ENCODE measurements at places on chromosomes 3 and 15.

DNA sequence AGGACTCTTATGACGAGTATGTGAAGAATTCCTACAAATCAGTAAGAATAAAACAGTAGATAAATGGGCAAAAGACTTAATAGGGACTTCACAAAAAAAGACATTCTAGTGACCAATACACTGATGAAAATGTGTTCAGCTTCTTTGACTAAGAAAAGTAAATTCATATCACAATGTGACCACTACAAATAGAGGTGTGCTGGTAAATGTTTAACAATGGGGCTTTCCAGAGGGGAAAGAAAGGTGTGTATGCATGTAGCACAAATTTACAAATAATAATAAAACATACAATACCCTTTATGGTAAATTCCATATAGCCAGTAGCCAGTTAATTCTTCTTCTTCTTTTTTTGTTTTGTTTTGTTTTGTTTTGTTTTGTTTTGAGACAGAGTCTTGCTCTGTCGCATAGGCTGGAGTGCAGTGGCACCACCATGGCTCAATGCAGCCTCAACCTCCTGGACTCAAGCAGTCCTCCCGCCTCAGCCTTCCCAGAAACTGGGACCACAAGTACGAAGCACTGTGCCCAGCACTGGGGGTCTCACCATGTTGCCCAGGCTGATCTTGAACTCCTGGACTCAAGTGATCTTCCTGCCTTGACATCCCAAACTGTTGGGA lies 17.5 kb upstream of the NMD3 start:
- DNase-seq = no peak

DNA sequence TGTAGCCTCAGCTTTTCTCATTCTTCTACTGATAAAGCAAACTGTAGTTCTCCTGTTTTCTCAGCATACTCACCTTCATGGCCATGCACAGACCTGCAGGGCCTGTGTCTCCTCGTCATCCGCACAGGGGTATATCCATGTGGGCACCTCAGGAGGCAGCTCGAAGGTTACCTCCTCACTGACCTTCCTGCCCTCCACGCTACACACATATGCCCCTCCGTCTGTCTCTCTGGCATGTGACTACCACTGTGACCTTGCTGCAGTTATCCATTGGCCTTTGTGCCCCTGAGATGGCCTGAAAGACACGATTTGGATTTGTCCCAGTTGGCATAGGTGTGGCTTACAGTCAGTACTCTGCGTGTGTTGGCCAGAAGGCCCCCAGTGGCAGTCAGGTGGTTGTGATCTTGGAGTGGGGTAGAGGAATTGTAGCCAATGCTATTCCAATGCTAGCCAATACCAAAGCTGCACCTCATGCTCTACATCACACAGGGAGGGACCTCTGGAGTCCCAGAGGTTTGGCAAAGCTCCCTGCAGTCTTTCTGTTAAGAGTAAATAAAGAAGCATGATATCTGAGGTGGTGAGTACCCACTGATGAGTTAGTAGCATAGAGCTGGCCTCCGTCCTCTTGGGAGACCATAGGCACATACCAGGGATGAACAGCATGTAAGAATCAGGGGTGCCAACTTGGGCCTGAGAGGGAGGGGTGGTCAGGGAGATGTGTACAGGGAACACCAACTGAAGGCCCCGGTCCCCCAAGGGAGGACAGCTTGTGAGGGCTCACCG lies 143.4 kb downstream of the EEFSEC start:
- DNase-seq = no peak

DNA sequence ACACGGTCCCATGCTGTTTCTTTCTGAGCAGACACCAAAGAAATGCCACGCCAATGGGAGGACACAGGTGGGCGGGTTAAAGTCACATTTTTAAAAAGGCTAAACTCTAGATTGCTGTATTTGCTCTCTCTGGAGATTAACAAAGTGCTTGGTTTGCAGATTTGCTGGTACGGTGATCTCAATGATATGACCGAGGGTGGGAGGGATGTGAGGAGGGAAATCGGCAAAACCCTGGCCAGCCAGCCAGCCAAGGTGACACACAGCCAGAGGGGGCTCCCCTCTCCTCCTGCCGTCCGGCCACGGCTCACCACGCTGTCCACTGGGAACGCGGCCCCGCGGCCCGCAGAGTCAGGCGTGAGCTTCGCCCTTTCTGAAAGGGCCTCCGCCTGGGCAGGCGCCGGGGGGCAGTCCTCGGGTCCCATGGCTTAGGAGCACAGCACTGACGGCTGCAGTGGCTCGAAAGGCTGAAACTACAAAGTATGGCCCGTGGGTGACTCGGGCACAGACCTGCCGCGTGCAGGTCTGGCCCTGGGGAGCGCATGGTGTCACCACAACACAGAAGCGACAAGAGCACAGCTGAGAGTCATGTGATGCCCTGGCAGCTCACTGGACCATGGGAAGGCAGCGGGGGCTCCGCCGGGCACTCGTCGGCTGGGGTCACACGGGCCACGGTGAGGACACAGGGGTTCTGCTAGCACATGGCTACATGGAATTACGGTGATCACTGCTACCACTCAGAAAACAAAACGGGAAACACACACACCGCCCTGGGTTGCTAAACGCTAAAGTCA lies 57.8 kb upstream of the RPL32 start:
- no peak for DNase-seq

- no peak for DNase-seq
Observed at GRCh38 chr3:187763850-187764648, 18.8 kb upstream of the BCL6 start.

DNA sequence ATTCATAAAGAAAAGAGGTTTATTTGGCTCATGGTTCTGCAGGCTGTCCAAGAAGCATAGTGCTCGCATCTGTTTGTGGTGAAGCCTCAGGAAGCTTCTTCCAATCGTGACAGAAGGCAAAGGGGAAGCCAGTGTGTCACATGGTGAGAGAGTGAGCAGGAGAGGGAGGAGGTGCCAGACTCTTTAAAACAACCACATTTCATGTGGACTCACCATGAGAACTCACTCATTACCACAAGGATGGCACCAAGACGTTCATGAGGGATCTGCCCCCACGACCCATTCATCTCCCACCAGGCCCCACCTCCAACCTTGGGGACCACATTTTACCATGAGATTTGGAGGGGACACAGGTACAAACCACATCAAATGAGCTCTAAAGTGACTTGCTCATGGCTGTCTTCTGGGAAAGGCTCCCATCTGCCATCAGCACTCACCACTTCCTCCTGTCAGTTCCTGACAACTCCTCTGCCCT lies 327.3 kb upstream of the TLE3 start:
- no peak for DNase-seq
